ENCODE measurements at places on chromosomes 2 and 18.

DNA sequence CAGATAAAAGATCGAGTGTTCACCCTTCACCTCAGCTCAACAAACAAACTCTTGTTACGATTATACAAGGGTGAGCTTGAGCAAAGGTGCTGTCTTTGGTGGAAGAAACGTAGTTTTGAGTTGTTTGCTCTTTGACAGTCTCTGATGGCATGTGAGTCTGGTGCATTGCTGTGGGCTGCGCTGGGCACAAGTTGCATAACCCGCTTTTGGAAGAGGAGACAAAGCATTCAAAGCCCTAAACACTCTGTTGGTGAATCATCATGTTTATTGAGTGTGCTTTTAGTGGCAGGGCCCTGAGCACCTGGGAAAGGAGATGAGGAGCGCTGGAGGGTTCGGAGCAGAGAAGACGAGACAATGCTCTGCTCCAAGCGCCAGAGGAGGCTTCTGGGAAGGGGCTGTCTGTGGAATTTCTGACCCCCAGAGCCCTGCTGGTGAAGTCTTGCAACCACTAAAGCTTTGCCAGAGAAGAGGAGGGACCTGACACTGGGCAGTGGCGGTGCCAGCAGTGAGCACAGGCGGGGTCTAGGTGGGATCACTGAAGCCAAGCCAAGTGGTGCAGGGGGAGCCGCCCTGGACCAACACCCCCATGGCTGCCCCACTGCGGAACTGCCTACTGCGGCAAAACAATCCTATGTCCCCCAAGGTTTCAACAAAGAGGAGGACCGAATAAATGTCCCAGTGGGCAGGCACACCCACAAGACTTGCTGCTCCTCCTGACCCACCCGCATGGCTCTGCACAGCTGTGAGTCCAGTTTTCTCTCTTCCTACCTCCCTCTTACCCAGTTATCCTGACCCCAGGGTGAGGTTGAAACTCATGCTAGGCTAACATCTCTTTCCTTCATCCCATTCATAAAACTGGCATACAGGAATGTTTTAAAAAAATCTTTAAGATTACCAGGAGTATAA lies 64.0 kb downstream of the TNFRSF11A start:
- no peak for DNase-seq

GRCh38 chr2:186968277-186968676 lies 119.3 kb upstream of the ZSWIM2 start:
- DNase-seq = no peak

GRCh38 chr2:177972782-177973181 lies 99.8 kb downstream of the PDE11A start:
- DNase-seq = no peak

GRCh38 chr18:42028247-42028832 lies 73.3 kb downstream of the PIK3C3 start:
- peak; percentile 2 for DNase-seq

DNA sequence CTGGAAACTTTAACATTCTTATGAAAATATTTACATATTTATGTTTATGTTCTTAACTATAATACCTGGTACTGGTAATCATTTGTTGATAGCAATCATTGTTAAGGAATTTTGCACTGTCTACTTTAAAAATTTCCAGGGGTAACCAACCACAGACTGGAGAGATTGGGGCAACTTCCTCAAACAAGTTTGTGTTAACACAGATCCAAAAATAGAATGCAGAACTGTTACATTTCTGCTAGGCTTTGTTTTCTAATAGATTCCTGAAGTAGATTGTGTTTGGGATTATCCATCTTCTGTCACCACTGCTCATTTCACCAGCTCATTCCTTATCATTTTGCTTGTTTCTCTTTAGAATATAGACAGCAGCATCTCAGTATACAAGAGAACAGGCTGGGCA lies 23.7 kb downstream of the RNF125 start:
- DNase-seq = no peak

- no peak for DNase-seq
These were observed 527.6 kb upstream of the ID2 start for GRCh38 chr2:8154270-8154669.

- no peak for DNase-seq
These were observed 263.9 kb upstream of the UBE2E3 start for GRCh38 chr2:180716186-180717180.
